SJSA1 (cell line): ENCODE measurements at places on chromosomes 11 and 22. TPM values are rescaled to one million over a fixed set of nuclear protein-coding genes. Genes with fewer than 3 reads are reported as not detected.

The RIMBP3B gene
- total RNA-seq, result 0.89 and 1.5 TPM in 2 replicates

DNA sequence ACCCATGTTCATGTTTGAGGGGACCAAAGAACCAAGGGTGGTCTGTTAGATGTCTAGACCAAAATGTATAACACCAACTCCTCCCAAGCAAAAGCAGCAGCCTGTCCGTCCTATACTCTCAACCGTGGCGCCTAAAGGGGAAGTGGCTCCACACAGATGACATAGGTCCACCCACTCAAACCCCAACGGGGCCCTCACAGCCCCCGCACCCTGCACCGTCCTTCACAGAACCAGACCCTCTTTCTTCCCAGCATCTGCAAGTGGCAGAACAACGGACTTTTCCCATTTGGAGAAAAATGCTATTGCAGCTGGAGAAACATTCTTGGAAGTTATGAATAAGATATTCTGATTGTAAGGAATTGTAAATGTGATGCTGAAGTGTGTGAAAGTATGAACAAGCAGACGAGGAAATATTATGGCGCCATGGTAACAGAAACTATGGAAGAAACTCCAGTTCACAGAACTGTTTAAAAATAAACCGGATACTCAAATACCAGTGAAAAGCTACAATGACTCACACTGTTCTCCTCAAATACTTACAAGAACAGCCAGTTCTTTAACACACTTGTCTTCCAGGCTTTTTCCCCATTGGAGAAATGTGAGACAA, 76.5 kb upstream of the ARFGAP3 start:
- peak; percentile 80 for DNase-seq

GRCh38 chr11:44754876-44755555, 28.3 kb downstream of the TSPAN18 start:
- no peak for DNase-seq

- DNase-seq, result no peak
Observed at GRCh38 chr22:32261306-32261705, 6.2 kb upstream of the SLC5A4 start.

The CHRM4 gene
- 0.42 TPM in 1 of 2 replicates, not detected in the other for total RNA-seq

GRCh38 chr11:112555491-112556364, 295.1 kb upstream of the PLET1 start:
- DNase-seq, result no peak

The KRTAP5-7 gene
- not detected in 2 replicates for total RNA-seq

DNA sequence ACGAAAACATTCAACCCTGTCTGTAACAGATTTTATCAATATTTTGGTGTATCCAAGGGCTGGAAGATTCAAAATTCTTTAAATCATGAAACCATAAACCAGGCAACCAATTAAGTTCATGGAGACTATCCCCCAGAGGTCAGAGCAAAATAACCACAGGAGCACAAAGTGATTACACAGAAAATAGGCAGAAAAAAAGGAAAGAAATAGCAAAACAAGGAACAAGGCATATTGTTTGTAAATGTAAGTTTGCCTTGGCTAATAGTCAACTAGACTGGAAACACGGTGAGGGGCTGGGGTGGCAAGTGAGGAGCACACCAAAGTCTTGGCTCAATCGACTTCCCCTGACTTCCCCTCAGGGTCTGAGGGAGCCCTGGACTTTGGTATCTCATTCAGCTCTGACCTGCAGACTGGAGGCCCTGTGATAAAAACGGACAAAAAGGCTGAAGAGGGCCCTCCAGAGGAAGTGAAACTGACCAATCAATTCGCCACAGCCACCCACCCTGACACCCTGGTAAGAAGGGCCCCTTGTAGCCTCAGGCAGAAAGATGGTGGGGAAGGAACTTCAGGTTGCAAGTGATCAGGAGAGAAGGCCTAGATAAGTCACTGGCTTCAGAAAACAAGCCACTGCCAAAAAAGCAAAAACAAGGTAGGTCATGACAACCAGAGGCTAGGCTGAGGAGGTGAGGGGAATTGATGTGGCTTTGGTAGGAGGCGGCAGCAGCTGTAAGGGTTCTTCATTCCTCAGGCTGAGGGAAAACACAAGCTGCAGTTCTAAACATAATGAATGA, 1.8 kb downstream of the SIK3 start:
- peak; percentile 31 for DNase-seq

The OR2AG2 gene
- total RNA-seq, result not detected in 2 replicates

The OR2AT4 gene
- total RNA-seq, result not detected in 2 replicates

DNA sequence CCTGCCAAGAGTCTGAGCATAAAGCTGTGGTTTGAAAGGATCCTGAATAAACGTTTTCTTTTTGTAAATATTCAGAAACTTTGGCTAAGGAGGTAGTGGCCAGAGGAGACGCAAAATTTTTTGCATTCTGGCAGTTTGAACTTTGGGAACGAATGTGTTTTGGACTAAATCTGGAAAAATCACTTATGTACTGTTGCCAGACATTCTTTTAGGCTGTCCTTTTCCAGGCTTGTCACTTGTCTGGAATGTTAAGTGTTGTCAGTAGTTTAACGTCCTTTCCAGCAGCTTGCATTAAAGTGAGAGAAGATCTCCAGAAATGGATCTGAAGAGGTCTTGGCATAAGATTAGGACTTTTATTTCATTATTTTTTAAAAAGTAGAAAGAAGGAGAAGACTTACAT, 18.5 kb downstream of the SPECC1L start:
- DNase-seq, result peak; percentile 53

DNA sequence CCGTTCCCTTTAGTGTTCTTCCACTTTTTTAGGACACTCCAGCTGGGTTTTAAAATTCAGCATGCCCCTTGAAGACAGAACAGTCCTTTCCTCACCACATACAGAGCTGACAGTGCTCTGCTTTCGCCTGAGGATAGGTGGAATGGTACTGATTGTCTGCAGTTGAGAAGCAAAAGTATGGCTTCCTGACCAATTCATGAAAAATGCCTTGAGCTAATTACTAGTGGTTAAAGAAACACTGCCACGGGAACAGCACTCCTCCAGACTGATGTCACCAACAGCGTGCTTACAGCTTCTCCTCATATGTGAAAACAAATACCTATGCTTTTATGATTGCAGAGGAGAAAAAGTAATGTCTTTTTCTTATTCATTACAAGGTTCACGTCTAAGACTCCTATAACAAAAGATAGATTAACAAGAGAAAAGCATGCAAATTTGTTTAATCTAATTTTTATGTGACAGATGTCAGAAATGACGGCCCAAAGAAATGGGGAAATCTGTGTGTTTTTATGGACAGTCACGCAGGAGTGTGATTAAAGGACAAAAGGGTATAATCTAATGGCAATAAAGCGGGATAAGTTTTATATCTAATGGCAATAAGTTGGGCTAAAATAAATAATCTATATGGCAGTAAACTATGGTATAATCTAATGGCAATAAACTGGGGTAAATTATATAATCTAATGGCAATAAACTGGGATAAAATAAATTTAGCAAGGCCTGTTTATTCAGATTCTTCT, 123.4 kb upstream of the ARHGAP42 start:
- no peak for DNase-seq

The RIMBP3C gene
- total RNA-seq, result 0.76 and 0.81 TPM in 2 replicates

The FBLN1 gene
- total RNA-seq, result 25.9 and 38.8 TPM in 2 replicates

GRCh38 chr11:42806191-42806590, 505.6 kb upstream of the API5 start:
- no peak for DNase-seq

The POU2AF1 gene
- total RNA-seq, result not detected in 2 replicates

DNA sequence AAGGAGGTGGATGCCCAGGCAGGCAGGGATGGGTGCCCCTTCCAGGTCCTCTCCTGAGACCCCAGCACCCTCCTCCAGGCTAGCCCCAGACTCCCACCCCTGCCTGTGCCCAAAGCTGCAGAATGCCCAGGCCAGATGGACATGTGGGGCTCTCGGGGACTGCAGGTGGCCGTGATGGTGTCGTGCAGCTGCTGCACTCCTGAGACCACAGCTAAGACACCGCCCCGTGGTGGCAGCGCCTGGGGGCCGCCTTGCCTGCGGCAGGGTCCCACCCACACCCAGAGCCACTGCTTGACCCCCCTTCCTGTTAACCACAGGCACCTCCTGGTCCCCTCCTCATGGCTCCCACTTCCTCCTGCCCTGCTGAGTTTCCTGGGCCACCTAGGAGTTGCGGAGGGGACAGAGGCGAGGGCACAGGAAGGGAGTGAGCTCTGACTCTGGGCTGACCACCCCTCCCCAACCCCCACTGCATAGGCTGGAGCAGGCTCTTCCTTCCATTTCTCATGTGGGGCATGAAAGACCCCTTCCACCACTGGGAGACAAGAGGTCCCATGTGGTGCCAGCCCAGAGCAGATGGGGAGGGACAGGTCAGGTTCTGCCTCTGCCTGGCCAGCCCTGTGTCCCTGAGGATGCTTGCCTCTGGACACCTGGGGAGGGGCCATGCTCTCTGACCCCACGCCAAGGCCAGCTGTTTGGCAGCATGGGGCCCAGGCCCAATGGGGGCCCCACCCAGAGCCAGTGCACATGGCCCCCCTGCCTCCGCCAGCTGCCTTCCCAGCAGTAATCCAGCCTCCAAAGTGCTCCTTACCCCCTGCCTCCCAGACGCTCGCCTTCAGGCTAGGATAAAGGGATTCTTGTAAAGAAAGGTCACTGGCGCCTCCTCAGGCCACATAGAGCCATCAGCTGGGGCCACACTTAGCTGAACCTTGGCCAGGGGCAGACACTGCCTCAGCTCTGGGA, 29.3 kb downstream of the OSBPL5 start:
- no peak for DNase-seq

- peak; percentile 4 for DNase-seq
Observed at GRCh38 chr11:22670830-22671229, 4.4 kb downstream of the GAS2 start.

GRCh38 chr22:50027639-50028537, 15.3 kb upstream of the IL17REL start:
- peak; percentile 46 for DNase-seq

DNA sequence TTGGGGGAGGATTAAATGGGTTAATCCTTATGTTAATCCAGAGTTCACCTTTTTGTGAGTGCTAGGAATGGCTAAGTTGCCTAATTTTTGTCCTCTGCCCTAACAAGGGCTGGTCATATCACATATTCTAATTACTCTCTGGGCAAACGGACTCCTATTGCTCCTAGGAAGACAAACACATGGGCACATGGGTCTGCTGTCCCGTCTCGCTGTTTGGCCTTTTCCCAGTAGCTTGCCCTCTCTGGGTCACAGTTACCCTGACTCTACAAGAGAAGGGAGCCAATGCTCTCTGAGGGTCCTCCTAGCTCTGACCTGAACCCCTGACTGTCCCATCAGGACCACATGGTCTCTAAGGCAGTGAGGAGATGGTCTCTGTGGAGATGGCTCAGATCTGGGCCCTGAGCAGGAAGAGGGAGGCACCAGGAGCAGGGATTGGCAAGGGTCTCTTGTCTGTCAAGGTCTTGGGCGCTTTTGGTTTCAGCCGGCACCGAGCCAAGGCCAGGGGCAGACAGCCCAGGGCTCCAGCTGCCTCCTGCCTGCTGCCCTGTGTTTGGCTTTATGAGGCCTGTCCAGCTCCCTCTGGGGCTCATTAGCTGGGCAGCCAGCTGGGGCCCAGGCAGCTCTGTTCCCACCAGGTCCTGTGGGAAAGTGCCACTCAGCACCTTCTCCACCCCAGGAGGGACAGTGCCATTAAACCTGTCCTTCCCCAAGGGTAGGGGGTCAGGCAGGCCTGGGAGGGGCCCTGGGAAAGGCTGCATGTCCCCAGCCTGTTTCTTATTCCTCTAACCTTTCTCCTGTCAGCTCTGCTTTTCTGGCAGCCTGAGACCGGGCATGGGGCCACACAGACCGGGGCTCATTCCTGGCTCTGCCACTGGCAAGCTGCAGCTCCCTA, 559.9 kb downstream of the MN1 start:
- DNase-seq, result no peak

The ACO2 gene
- 48.1 and 71.1 TPM in 2 replicates for total RNA-seq

GRCh38 chr22:48054596-48054995, 1292.1 kb downstream of the TBC1D22A start:
- DNase-seq, result peak; percentile 18

GRCh38 chr22:47437110-47437509, 674.7 kb downstream of the TBC1D22A start:
- no peak for DNase-seq

GRCh38 chr22:21964234-21964633, 11.6 kb upstream of the PPM1F start:
- no peak for DNase-seq

- no peak for DNase-seq
Observed at GRCh38 chr11:118522571-118523072, 4.7 kb upstream of the TTC36 start.

The OR8G1 gene
- total RNA-seq, result not detected in 2 replicates

DNA sequence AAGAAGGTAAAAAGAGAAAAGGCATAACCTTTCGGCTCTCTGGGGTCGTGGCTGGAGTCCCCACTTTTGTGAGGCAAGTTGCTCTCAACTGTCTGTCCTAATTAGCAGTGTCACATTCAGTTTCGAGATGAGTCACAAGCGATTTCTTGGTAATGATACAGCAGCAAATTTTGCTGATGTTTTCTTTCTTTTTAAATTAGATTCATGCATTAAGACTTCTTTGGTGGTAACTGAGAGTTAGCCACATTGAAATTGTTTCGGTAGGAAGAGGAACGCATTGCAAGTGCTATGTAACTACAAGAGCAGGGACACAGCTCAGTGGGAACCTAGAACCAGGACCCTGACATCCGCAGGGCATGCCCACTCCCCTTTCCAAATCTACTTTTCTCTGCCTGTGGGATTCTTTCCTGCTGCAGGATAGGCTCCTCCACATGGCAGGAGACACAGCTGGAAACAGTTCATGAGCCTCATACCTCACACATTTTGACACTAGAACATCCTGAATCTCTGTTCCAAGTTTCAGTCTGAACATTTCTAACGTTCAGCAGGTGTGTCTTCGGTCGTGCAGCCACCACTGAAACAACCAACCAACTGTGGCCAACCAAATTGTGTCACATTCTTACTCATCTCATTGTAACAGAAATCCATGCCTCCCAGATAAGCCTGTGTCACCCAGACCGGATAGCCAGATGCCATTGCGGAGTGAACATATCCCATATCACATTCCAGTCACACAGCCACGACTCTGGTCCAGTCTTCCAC, 987.6 kb downstream of the NTM start:
- DNase-seq, result no peak

DNA sequence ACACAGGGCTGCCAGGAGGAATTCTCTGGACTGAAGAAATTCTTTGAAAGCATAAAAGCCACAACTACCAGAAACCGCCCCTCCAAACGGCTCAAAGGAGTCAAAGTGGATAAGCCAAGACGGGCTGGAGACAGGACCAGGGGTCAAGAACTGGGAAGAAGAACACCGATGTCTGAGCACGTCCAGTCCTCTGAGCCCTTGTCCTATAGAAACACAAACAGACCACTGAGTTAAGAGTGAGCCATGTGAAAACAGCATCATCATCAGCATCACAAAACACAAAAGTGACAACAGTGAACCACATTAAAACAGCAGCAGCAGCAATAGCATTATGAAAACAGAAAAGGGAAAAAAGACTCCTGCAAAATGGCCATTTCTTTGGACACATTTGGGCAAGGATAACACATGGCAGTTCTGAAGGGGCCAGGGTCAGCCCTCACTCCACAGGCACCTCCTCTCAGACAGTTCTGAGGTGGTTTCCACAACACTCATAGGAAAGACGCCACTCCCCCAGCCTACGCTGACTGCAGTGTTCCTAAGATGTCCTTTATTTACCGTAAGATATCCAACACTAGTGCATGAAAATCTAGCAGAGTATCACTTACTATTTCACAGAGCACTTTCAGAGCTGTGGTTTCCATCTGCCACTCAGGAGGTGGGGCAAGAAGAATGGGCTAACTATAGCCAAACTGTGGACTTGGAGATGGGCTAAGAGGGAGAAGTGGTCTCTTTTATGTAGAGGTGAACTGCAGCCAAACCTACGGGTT, 28.6 kb upstream of the YPEL1 start:
- no peak for DNase-seq
